ENCODE measurements at places on chromosomes 12 and 14. TPM values are rescaled to one million over a fixed set of nuclear protein-coding genes. Genes with fewer than 3 reads are reported as not detected.

The KRT6C gene
- not detected for total RNA-seq

The GARIN6 gene
- not detected for total RNA-seq

GRCh38 chr14:77040741-77041653 is 12.5 kb upstream of the IRF2BPL start:
- no peak for DNase-seq

The BHLHE41 gene
- total RNA-seq = 18.6 TPM

GRCh38 chr12:85350356-85350755 is 70.3 kb downstream of the ALX1 start:
- DNase-seq = no peak

The SMOC1 gene
- total RNA-seq = 5.4 TPM

DNA sequence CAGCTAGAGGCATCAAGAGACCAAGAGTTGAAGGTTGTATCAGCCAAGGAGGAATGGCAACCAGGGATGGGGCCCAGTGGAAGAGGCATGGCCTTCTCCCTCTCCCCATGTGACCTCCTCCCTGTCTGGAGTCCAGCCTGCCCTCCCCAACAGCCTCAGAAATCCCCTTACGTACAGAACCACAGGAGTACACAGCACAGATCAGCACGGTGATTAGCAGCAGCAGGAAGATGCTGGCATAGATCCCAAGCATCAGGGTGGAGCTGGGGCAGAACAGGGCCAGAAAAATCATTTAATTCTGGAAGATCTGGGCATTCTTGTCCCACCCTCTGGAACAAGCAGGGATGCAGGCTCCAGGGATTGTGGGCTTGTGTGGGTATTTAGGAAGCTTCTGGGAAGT is 14.4 kb downstream of the ADCY6 start:
- no peak for DNase-seq

- no peak for DNase-seq
These were observed 116.6 kb downstream of the SLC35F4 start for GRCh38 chr14:57749267-57749666.

The RNU4-1 gene
- 6,779 TPM for total RNA-seq

GRCh38 chr12:38155526-38156496 is 160.8 kb upstream of the ALG10B start:
- no peak for DNase-seq

GRCh38 chr12:132837693-132838409 is 9.2 kb upstream of the GOLGA3 start:
- no peak for DNase-seq

DNA sequence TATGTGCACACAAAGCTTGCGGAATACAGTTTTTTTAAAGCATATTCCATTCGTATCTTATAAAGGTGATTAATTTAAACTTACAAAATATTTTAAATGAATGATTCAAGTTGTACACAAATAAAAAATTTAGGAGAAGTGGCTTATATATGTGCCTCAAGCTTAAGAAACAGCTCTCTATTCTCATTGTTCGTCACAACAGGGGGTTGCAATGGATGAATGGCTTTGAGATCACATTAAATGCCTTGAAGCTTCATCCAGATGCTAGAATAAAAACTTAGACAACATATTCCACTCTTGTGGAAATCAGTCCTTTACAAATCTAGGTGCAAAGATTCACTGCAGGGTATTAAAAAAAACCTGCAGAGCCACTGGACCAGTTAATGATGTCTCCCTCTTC is 303.9 kb upstream of the LRFN5 start:
- no peak for DNase-seq

The ART4 gene
- 11.8 TPM for total RNA-seq

GRCh38 chr12:53091756-53092155 is 5.7 kb upstream of the IGFBP6 start:
- DNase-seq = no peak

DNA sequence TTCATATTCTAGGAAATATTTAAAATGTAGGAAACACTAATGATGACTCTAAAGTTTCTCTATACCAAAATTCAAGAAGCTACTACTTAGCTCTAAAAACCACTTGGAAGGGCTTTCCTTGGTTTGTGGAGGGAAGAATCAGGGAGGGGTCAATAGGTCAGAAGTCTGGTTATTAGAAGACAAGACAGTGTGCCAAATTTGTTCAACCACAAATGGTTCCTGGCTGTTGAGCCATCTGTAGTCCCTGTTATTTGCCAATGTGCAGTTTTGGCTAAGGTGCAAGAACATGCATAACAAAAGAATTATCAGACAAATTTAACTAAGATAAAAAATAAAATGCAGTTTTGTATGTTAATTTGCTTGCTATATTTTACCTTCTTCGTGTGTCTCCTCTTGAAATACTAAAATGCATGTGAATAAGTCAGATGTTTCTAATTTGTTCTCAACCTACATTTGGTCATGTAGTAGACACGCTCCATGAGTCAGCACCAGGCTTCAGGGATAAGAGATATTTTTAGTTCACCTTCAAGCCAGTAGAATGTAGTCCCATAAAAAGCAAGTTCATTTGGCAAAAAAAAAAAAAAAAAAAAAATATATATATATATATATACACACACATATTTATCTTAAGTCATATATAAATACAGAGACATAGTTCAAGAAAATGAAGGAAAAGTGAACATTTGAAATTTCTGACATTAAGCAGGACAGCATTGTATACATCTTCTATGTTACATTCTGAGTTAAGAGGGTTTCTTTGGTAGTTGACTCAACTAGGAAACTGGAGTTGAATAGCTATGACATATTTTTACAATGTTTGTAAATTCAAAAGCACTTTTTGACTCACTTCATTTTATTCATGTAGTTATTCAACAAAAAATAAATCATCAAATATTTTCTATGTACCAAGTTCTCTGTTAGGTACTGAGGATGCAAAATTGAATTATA is 123.3 kb downstream of the KCNC2 start:
- DNase-seq = no peak

DNA sequence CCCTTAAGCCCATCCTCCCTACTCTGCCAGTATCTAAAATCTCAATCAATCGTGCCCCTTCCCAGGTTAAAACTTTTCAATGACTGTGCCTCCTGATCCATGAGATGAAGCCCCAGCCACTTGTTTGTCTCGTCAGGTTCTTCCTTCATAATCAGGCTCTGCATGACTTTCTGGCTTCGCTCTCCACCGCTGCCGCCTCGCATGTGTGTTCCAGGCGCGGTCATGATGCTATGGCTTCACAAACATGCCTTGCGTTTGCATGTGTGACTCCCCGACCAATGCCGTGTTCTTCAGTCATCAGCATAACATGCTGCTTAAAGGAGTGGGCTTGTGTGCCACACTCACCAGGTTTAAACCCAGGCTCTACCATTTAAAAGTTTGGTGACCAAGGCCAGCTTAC is 5.0 kb upstream of the C1RL start:
- DNase-seq = no peak

- no peak for DNase-seq
These were observed 14.9 kb upstream of the CCDC60 start for GRCh38 chr12:119319638-119320037.

The REP15 gene
- 3.2 TPM for total RNA-seq

The GDF3 gene
- 0.26 TPM for total RNA-seq

The CAPZA3 gene
- not detected for total RNA-seq

All from left cardiac atrium (tissue), 4 donors.